M059J (cell line): ENCODE measurements at places on chromosomes 12 and 14. TPM values are rescaled to one million over a fixed set of nuclear protein-coding genes. Genes with fewer than 3 reads are reported as not detected.

PPP1R12A gene
- total RNA-seq: 40.7 and 68.5 TPM in 2 replicates

PTPN6 gene
- 0.39 and 0.98 TPM in 2 replicates for total RNA-seq

SPTB gene
- total RNA-seq: 0.86 and 1.5 TPM in 2 replicates

TOMM20L gene
- total RNA-seq: not detected in 2 replicates

POTEG gene
- not detected in 2 replicates for total RNA-seq

TMEM179 gene
- 0.49 TPM in 1 of 2 replicates, not detected in the other for total RNA-seq

SAMD15 gene
- 0.59 and 1.4 TPM in 2 replicates for total RNA-seq

NGB gene
- not detected in 2 replicates for total RNA-seq

NOVA1 gene
- not detected in 2 replicates for total RNA-seq

OAS1 gene
- 490 and 506 TPM in 2 replicates for total RNA-seq

ARHGEF25 gene
- total RNA-seq: 6.2 and 13.2 TPM in 2 replicates

TUBA1A gene
- 415 and 467 TPM in 2 replicates for total RNA-seq

ERBB3 gene
- 0.37 TPM in 1 of 2 replicates, not detected in the other for total RNA-seq

PPM1H gene
- 5.2 and 9.2 TPM in 2 replicates for total RNA-seq

FOXN4 gene
- total RNA-seq: not detected in 2 replicates

JAG2 gene
- total RNA-seq: 0.15 and 0.44 TPM in 2 replicates

TAS2R13 gene
- total RNA-seq: not detected in 2 replicates

GRCh38 chr12:43337571-43338444 is 214.2 kb downstream of the ADAMTS20 start:
- peak; percentile 32 for DNase-seq

GRCh38 chr14:37406095-37406494 is 189.0 kb downstream of the FOXA1 start:
- DNase-seq: no peak

- DNase-seq: no peak
Measured at GRCh38 chr12:111224186-111225066, 144.5 kb downstream of the PHETA1 start.

DNA sequence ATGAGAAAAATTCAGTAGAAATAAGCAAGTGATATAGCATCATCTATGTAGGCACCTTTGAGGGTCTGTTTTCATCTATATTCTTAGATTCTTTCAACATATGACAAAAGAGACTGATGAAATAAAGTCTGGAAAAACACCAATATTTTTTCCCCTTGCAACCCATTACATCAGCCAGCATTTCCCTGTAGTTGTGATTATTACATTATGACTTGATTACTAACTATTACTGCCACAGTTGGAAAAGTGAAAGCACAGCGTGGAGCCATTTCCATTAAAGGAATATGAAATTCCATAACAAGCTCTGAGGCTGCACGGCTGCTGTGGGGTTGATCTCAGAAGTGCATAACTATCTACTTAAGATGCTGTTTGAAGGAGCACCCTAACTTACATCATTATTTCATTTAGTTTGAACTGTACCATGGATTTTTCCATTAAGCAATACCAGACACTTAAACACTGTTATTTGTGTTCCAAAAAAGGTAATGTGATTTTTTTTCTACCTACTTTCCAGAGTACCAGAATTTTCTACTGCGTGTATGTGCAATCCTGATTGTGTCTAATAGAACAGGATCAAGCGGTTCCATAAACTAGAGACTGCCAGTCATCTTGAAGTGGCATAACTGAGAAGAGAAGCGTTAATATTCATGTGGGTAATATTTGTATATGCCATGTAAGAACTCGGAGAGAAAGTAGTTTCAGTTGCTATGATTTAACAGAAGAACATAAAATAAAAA is 405.5 kb downstream of the MDGA2 start:
- no peak for DNase-seq

DNA sequence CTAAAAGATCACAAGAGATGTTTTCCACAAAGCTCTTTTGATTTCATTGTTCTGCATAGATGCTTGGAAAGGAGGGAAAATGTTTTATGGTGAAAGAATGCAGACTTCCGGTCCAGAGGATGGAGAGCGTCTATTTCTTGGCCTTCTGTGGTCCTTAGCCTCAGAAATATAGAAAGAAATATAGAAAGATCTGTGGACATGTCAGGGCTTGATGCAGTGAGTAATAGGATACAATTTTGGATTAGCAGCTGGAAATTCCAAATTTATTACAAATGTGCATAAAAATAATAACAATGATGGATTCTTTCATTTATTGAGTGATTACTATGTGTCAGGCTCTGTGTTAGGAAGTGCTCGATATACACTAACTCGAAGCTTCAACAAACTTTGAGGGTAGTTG is 20.2 kb downstream of the AKAP6 start:
- no peak for DNase-seq

DNA sequence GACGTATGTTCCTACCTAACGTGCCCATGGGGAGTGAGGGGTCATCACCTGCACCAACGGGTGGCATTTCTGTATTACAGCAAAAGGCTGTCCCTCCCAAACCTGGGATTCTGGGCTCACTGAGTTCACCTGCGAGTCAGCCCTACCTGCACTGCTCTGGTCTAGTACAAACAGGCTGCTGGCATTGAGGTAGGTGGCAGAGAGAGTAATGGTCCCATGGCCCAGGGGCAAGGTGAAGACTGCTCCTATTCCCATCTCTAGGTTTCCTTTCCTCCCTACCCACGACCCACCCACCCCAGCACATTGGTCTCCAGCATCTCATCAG is 421 bp downstream of the SUOX start:
- DNase-seq: no peak

DNA sequence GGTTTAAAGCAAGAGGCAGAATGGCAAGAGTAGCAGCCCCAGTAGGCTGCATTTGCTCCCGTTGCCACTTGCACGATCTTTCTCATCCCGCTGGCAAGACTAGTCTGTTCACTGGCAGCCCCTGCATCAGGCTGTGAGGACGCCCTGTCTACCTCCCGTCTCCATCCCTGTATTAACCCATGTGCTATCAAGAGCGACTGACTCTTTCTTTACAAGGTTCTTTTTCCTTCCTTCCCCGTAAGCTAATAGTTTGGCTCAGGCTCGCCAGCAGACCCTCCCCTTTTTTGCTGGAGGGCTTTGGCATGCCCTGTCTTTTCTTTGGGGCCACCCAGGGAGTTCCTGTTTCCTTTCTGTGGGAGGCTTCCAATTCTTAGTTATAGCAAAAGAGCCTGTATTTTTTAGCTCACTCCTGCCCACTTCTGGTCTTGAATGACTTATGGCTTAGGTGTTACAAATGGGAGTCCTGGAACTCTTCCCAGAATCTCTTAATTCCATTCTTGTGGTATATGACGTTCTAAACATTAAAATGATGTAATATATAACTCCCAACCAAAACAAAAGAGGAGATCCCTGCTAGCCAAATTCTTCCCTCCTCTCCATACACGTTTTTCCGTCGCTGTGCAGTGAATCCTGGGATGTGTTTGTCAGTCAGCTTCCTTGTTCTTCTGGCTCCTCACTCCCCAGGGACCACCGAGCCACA is 149.0 kb downstream of the PRKCH start:
- peak; percentile 97 for DNase-seq

- DNase-seq: no peak
Measured at GRCh38 chr12:9883175-9883574, 1.9 kb downstream of the KLRF2 start.

- DNase-seq: no peak
Measured at GRCh38 chr12:5220099-5220498, 176.4 kb downstream of the KCNA5 start.

- peak; percentile 12 for DNase-seq
Measured at GRCh38 chr12:101698800-101699347, 1.4 kb downstream of the CHPT1 start.

GRCh38 chr14:73780391-73780790 is 66.2 kb upstream of the PNMA1 start:
- DNase-seq: no peak

GRCh38 chr12:115771065-115771464 is 506.4 kb downstream of the MED13L start:
- peak; percentile 34 for DNase-seq

DNA sequence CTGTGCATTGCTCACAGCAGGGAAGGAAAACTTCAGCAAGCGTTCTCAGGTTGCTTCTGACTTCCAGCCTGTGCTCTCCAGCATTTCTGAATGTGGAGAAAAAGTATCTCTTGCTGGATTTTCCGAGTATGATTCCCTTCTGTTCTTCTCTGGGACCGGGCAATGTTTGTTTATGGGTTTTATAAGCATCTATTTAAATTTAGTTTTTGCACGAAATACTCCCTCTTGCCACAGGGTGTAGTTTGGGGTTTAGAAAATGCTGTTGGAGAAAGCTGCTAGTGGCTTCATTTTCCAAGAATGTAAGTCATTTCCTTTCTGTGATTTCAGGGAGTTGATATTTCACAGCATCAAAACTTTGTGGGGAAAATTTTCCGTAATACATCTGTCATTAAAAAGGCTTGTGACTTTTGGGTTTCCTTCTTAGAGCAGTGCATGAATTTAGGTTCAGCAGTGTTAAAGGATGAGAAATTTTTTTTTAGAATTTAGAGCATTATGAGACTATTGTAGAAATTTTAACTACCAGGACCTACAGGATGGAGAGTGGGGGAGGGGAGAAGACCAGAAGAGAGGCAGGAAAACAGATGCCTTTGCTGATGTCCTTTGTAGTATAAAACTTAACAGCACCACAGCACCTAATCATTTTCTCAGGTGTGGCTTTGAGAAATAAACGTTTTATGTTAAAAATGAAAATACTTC is 1.5 kb downstream of the FRMD6 start:
- peak; percentile 83 for DNase-seq

GRCh38 chr14:58780185-58780584 is 142.4 kb downstream of the DACT1 start:
- no peak for DNase-seq

- peak; percentile 37 for DNase-seq
Measured at GRCh38 chr12:113439606-113440030, 17.4 kb downstream of the SDSL start.

- DNase-seq: no peak
Measured at GRCh38 chr12:128611736-128612135, 212.0 kb downstream of the SLC15A4 start.

DNA sequence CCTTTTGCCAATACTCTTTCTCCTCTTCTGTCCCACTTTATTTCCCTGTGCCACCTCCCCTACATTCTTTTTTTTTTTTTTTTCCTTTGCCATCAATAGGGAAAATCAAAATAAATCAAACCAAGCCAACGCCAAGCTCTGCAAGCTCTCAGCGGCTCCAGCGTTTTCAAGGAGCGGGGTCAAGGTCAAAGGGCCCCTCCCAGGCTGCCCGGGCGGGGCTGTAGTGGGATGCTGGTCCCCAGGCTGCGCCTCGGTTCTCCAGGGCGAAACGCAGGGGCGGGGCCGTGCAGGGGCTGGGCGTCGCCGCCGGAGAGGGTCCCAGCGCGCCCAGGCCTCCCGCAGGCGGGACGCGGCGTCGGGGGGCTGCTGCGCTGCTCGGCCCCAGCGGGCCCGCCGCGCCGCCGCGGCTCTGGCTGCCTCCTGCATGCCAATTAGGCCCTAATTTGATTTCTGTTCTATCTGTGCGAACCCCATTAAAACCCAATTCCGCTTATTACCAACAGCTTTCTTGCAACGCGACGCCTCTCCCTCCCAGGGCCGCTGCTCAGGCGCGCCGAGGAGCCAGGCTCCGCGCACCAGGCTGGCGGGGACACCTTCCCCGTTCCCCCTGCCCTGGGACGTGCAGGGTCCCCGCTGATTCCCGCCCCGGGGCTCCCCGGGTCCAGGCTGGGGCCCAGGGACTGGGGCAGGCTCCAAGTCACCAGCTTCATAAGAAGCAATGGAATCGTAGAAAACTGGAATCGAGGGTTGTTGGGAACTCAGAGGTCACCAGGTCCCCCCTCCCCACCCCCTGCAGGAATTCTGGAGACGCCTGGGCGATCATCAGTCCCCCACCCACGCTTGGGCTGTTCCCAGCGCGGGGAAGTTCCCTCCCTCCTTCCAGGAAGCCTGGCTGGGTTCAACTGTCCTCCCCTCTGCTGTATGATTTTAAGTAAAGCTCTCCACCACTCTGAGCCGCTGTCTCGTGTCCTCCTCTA is 50.7 kb upstream of the MAP1LC3B2 start:
- no peak for DNase-seq

DNA sequence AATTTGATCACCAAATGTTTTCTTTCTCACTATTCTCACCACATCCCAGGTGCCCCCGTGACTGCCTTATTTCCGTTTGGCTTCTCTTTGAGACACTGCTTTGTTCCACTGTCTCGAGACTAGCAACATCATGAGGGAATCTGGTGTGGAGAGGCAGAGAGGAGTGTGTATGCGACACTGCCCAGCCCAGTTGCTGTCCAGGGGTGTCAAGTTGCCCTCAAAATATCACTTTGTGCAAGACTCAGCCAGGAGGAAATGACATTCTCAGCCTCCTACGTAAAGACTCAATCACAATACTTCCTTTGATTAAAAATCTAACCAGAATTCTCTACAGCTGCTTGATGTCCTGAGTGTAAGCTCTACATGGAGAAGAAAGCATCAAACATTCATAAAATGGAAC is 48.2 kb upstream of the EEA1 start:
- DNase-seq: no peak

DNA sequence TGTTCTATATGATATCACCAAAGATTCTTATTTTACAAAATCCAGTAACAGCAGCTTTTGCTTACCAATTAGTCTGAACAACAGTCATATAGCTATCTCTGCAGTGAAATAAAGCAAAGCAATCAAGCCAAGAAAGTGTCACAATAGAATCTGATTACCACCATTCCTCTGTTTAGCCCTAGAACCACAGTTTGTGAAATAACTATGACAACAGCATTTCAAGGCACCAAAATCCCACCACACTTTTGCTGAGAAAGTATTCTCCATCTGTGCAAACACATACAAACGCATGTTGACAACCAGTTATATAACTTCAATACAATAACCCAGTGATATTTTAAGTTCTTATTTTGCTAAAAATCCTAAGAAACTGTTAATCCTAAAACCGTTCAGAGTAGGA is 7.4 kb downstream of the PPP1R13B start:
- no peak for DNase-seq

DNA sequence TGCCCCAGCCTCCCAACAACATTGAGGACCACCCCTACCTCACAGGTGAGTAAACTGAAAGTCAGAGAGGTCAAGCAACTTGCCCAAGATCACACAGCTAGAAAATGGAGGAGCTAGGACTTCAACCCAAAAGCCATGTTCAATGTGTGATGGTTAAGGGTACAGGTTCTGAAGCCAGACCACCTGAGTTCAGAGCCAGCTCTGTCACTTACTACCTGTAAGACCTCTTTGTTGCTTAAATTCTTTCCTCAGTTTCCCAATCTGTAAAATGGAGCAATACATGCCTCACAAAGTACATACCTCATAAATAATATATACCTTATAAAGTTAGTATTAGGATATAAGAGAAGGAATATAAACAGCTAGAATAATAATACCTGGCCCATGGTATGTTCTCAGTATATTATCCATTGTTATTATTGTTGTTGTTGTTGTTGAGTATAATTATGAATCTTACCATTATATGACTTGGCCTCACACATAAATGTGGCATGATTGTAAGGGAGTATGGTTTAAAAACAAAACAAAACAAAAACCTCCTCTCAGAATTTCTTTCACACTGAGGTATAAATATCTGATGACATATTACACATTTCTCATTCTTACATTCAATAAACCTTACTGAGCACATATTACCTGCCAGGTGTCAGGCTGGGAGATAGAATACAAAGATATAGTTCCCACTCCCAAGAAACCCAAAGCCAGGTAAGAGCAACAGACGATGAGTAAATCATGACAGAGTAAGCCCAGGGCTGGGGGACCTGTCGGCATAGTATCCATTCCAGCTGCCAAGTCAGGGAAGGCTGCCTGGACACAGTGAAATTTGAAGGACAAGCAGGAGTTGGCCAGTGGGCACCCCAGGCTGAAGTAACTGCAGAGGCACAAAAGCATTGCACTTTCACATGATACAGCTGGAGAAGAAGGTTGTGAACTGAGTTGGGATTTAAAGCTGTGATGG is 19.6 kb downstream of the CMKLR1 start:
- DNase-seq: no peak

GRCh38 chr14:24556756-24557155 is 19.3 kb downstream of the CTSG start:
- peak; percentile 53 for DNase-seq

- DNase-seq: peak; percentile 97
Measured at GRCh38 chr12:93785249-93786010, 108.3 kb downstream of the CRADD start.
